ENCODE measurements at places on chromosomes 5 and 9.

GRCh38 chr5:136522217-136522956, 157.0 kb upstream of the TRPC7 start:
- no peak for DNase-seq

DNA sequence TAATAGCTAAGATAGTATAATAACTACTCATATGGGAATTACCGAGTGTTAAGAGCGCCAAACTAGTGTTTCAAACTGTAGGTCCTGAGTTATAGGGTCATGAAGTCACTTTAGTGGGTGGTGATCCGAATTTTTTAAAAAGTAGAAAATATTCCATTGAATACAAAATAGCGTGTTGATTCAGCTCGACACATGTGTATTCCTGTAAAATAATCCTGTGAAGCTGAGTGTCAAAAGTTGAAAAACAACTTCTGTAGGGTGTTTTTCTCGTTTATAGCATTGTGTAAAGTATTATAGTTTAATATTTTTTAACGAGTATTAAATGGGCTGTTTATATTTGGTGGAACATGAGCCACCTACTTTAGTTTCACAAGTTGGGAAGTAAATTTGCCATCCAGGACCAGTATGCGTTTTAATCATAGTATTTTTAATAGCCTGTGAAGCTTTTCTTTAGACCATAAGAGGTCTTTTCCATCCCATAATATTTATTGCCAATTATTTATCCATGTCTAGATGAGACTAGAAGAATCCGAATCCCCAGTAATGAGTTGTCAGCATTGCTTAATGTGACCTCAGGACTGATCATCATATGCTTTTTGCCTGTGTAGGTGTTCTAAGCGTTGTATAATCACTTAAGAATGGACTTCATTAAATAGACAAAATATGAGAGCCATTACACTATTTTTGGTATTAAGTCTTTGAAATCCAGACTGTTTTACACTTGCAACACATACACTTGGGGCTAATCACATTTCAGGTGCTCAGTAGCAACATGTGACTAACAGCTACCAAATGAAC, 84.1 kb downstream of the PTPDC1 start:
- DNase-seq = no peak

DNA sequence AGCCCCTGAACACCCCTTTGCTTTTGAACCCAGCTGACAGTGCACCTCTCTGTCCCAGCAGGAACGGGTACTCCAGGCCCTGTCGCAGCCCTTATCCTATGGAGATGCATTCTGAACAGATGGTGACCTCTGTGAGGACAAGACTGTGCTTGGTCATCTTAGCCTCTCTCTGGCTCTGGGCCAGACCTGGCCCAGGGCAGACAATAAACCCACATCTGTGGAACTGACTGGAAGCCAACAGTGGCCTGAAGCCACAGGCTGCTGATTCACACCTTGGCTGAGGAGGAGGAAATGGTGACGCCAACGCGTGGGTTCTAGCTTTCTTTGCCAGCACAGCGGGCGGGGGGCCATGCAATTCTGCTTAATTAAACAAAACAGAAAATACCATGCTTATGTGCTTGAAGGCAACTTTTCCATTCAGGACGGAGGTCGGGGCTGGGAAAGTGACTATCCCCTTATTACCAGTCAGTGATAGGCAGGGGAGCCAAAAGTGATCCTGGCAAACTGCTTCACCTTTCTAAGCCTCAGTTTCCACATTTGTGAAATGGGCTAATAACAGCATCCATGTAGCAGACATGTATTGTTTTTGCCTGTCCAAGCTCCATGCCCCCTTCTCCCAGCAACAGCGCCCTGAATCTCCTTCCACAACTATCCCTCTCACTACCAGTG, 10.8 kb downstream of the SH3PXD2B start:
- DNase-seq = no peak

- no peak for DNase-seq
These were observed 61.4 kb upstream of the PPP1R26 start for GRCh38 chr9:135418161-135418560.

GRCh38 chr9:85730916-85731630, 10.7 kb downstream of the AGTPBP1 start:
- DNase-seq = no peak

Measured in activated CD4-positive, alpha-beta T cell treated with anti-CD3 and anti-CD28 coated beads, Interleukin-2, amount 50 U/mL, for 1 hour (primary cell).